NT2/D1 (cell line): ENCODE measurements at places on chromosomes 2 and 18.

- DNase-seq: no peak
Observed at GRCh38 chr2:171669121-171669520, 18.1 kb upstream of the DYNC1I2 start.

GRCh38 chr2:11290211-11290610, 54.2 kb downstream of the ROCK2 start:
- DNase-seq: no peak

DNA sequence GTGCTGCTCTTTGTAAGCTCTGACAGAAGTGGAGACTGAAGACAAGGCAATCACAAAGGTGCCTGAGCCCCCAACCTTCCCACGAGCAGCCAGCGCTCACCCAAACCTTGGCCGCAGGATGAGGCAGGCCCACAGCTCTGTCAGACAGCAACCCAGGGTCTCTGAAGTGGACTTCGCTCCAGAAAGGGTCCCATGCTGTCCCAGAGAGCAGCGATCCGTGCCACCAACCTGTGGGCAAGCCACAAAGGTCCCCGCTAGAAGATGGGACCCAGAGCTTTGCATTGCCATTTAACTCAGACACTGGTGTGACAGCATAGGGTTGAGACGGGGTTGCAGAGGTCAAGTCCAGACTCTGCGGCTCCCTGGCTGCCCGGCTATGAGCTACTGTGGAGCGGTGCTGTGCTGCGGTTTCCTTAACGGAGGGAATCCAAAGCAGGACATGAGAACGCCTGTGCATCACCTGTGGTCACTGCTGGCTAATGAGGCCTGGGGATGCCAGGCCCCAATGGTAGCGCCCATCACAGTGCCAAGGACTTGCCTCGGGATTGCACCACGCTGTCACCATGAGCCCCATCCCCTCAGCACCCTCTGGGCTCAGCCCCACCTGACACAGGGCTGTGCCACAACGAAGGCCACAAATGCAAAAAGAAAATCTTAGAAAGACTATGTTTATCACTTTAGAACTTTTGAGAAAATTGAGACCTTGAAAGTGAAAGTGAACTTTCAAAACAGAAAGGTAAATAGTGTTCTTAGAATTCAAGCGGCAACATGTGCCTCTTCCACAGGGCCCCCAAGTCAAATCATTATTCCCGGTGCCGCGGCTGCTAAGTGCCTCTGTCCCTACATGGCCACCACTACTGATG, 103.4 kb downstream of the HDAC4 start:
- DNase-seq: no peak

DNA sequence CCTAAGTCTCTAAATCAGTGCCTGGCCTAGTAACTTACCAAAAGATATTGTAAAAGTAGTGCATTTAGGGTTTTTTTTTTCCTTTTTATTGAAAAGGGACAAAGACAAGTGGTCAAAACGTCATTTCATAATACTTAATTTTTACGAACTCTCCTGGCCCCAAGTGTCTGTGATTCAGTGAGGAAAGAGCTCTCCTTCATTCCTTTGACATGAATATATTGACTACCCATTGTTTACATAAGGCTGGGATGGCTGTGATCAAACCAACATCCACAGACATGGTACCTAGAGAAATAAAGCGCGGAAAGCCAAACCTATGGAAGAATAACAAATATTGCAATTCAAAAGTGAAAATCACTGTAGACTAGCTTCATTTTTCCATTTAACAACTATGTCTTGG, 198.4 kb downstream of the BABAM2 start:
- no peak for DNase-seq

DNA sequence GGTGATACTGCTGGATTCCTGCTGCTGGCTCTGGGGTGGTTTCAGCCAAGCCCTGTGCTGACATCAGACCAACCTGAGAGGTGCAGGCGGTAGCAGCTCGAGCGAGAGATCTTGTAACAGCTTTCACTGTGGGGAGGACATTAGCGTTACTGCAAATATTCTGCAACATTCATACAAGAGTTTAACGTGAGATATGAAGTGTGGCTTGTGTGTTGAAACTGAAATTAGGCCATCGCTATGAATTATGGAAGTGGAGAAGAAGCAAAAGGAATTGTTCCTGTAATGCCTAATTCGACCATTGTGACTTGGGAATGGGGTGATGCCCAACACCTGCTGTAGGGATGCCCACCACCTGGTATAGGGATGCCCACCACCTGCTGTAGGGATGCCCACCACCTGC, 6.5 kb upstream of the MLPH start:
- no peak for DNase-seq

DNA sequence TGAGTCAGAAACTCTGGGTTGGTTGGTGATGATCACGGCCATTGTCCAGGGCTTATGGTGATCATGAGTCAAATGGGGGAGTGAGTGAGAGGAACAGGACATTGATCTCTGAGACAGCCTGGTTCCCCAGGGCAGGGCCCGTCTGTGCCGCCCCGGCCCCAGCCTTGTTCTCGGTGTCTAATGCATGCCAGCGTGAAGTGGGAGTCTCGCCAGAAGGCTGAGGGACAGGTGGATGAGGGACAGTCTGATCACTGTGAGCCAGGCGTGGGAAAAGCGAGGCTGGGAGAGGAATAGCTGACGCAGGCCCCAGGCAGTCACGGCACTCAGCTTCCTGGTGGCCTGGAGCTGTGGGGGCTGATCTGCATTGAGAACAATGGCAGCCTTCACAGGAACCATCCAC, 208.3 kb upstream of the HDAC4 start:
- no peak for DNase-seq

DNA sequence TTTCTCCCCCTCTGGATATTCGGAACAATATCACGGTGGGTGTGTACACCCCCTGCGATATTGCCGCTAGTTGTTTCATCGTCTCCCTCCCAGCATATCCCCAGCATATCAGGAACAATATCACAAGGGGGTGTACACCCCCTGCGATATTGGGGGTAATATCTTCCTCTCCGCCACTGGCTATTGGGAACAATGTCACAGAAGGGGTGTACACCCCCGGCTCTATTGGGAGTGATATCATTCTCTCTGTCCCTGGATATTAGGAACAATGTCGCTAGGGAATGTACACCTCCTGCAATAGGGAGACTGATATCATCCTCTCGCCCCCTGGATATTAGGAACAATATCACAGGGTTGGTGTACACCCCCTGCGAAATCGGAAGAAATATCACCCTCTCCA, 1932.0 kb downstream of the SUCLG1 start:
- no peak for DNase-seq
